ENCODE measurements at places on chromosomes 4 and X.

DNA sequence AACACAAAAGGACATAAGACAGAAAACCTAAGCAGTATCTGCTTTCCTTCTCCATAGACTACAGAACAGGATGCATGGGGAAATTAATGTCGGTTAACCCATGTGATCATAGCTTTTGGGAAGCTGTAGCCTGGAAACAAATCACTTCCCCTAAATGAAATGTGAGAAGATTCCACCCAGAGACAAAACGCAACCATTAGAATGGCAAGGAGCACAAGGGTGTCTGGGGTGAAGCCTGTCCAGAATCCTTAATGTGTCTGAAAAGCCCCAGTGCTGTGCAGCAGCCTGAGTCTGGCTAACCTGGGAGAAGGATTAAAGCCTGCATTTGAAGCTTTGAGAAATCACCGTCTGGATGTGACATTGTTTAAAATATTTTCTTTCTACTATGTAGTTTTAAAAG, 213.3 kb downstream of the ANKRD50 start:
- DNase-seq: peak; percentile 21

GRCh38 chr4:25213347-25213979, 20.4 kb upstream of the PI4K2B start:
- DNase-seq: no peak

DNA sequence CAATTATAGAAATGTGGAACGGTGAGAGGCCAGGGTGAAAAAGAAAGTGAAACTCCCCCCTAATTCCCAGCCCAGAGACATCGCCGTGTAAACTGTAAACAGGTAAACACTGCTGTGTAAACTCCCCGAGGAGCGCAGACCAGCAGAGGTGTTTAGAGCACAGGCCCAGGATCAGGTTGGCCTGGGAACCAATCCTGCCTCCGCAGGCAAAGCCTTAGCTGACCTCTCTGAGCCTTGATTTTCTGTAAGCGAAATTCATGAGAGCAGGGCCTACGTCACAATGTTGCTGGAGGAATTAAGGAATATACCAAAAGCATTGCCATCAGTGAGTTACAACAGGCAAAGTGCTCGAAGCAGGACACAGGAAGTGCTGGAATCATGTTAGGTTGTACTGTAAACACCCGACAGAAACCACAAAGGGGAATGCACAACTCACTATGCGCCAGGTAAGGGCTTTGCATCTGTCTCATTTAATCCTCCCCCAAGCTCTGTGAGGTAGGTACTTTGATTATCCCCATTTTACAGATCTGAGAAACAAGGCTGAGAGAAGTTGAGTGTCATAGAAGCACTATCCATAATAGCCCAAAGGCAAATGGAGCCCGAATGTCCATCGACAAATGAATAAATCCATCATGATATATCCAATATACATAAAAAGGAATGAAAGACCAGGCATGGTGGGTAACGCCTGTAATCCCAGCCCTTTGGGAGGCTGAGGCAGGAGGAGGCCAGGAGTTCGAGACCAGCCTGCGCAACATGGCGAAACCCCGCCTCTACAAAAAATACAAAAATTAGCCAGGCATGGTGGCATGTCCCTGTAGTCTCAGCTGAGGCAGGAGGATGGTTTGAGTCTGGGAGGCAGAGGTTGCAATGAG, 30.7 kb upstream of the KIAA0232 start:
- no peak for DNase-seq

GRCh38 chrX:40300286-40300890, 202.6 kb upstream of the BCOR start:
- DNase-seq: no peak

DNA sequence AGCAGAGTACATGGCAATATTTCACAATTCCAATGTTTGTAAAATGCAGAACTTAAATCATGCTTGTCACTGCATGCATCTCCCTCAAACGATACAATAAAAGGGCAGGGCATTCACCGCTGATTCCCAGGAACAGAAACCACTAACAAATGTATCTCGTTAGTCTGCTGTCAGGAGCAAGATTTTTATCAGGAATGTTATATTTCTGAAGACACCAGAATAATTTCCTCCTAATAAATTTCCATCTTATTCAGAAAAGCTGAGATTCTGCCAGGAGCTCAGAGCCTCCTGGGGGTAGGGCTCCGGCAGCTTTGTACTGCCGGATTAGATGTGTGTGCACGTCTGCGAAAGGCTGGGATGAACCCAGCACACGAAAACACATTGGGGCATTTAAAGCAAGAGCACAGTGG, 54.0 kb upstream of the LDB2 start:
- peak; percentile 12 for DNase-seq

DNA sequence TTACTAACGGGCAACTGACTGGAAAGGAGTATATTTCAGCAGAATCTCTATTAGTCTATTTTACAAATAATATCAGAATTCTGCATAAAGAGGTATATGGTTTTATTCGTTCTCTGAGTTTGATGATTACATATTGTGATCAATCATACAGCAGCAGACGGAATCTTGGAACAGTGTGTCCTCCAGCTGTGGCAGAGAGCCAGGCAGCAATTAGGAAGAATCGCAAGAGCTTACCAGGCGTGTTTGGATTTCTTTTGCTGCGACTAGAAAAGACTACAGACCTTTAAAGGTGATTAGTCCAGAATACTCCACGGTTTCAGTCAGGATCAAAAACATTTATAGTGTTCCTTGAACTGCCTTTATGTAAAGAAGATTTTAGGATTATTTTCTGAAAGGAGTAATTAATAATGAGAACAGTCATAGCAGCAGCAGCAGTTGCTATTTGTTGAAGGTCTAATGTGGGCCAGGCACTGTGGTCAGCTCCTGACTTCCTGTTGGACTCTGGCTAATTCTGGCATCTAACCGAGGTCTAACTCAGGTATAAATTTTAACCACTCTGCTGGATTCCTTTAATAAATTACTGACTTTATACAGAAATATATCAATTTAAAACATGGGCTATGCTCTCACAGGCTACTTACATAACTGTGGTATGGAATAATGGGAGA, 225.3 kb upstream of the CXorf66 start:
- DNase-seq: no peak

DNA sequence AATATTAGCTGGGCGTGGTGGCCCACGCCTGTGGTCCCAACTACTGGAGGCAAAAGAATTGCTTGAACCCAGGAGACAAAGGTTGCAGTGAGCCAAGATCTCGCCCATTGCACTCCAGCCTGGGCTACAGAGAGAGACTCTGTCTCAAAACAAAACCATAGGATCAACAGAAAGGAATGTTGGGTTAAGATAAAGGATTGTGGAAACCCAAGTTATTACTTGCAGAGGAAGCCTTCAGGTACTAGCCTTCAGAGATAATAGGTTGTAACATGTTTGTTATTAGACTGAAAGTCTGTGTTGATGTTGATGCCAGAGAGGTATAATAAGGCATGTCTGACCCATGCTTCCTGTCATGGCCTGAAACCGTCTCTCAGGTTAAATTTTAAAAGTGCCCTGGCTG, 16.9 kb downstream of the SSX5 start:
- DNase-seq: no peak

- peak; percentile 81 for DNase-seq
These were observed 23.4 kb downstream of the L1CAM start for GRCh38 chrX:153862369-153863250.

DNA sequence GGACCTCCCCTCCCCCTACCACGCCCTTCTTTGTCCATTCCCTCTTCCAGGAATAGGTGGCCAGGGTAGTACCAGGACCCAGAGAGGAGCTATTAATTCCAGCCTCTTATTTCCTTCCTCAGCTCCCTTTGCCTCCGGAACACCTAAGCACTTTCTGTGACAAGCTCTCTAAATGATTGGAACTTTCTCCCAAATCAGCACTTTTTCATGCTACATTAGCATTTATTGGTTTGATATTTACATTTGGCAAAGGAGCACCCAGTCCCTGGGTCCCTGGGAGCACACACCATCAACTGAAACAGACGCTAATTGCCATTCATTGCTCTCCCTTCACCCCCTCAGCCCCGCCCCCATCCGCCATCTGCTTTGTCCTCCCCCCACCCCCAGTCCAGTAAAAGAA, 182.0 kb upstream of the BCOR start:
- no peak for DNase-seq

DNA sequence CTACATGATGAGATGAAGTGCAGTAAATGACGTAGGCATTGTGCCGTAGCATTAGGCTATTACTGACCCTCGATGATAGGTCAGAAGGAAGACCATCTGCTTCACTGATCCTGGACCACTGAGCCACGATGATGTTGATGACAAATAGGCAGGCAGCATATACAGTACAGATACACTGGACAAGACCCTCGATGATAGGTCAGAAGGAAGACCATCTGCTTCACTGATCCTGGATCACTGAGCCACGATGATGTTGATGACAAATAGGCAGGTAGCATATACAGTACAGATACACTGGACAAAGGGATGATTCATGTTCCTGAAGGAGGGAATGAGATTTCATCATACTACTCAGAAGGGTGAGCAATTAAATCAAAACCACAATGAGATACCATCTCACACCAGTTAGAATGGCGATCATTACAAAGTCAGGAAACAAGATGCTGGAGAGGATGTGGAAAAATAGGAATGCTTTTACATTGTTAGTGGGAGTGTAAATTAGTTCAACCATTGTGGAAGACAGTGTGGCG, 50.9 kb downstream of the BEND4 start:
- DNase-seq: no peak

GRCh38 chr4:183843248-183843671, 61.8 kb upstream of the STOX2 start:
- no peak for DNase-seq

GRCh38 chr4:163620738-163621137, 126.2 kb downstream of the TMA16 start:
- DNase-seq: no peak

- no peak for DNase-seq
These were observed 596.7 kb downstream of the FAT4 start for GRCh38 chr4:125911481-125911880.

GRCh38 chrX:143781103-143781502, 60.6 kb upstream of the SPANXN2 start:
- DNase-seq: no peak

- no peak for DNase-seq
These were observed 653.8 kb upstream of the GALNT7 start for GRCh38 chr4:172514801-172515200.

GRCh38 chrX:132612821-132613564, 124.2 kb upstream of the MBNL3 start:
- no peak for DNase-seq

- no peak for DNase-seq
These were observed 1020.5 kb upstream of the AGA start for GRCh38 chr4:178462710-178463109.

GRCh38 chrX:68842781-68843581, 14.2 kb downstream of the EFNB1 start:
- no peak for DNase-seq

GRCh38 chrX:80022363-80023031, 7.9 kb downstream of the TBX22 start:
- no peak for DNase-seq

GRCh38 chrX:86102341-86102740, 45.9 kb upstream of the DACH2 start:
- DNase-seq: no peak

DNA sequence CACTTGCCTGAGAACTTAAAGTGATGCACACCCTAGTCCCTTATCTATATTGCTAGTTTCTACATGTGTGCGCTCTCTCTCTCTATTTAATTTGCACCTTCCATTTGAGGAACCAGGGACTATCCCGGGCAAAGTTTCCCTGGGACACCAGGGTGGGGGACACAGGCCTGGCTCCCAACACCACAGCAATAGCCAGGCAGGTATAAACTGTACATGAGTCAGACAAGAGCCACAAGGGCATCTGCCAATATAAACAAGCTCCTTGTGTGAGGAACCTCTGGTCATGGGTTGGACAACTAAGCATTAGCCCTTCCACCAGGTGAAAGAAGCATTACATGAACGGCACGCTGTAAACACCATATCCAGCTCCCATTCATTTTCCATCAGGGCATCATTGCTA, 455.5 kb downstream of the STIM2 start:
- no peak for DNase-seq

DNA sequence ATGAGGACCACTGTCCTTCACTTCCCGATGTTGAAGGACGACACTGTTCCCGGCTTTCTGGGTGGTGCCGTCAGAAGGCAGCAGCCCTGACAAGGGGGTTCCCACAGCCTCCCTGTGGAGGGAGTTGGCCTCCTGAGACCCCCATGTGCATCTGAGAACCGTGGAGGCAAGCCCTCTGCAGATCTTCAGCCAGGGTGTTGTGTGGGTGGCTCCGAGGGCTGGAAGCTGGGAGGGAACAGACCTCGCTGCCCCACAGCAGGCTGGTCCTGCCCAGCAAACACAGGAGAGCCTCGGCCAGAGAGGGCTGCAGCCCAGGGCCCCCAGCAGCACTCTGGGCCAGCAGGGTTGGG, 16.2 kb downstream of the DGKQ start:
- no peak for DNase-seq

DNA sequence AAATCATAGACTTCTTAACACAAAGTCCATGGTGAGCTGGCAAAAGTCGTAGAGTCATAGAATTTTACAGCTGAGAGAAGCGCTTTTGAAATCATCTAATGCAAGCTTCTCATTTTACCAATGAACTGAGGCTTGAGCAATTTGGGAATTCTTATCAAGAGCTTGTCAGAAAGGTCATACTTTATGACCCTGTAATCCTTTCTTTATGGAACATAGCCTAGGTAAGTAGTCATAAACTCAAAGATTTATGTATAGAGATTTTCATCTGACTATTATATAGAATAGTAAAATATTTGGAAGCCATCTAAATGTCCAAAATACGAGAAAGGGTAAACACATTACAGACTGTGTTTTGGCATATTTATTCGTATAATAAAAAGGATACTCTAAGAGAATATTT, 563.5 kb downstream of the PCDH7 start:
- no peak for DNase-seq
